ENCODE measurements at places on chromosomes 3 and 15. TPM values are rescaled to one million over a fixed set of nuclear protein-coding genes. Genes with fewer than 3 reads are reported as not detected.

Gene DOCK3
- 107 TPM for total RNA-seq

- no peak for DNase-seq
These were observed 725.5 kb upstream of the ARRDC4 start for GRCh38 chr15:97234851-97235610.

- no peak for DNase-seq
These were observed 79.0 kb upstream of the SELENOK start for GRCh38 chr3:53970661-53971060.

GRCh38 chr3:197580253-197580691 lies 24.5 kb upstream of the BDH1 start:
- DNase-seq, result no peak

DNA sequence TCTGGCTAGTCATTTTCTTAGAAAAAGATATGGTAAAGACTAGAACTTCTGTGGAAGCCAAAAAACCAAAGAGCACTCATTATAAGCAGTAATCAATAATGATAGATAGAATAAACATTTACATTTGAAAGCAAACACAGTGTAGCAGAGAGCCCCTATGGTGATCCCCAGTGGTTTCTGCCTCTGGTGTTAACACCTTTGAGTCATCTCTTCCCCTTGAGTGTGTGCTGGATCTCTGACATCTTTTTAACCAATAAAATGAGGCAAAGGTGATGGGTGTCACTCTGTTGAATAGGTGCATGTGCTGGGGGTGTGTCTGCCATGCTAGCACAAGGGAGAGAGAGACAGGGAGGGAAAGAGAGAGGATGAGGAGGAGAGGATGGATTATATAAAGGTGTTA lies 121.6 kb downstream of the TFG start:
- DNase-seq, result no peak

- DNase-seq, result no peak
These were observed 42.3 kb downstream of the KCNH8 start for GRCh38 chr3:19190602-19191001.

All from dorsolateral prefrontal cortex (tissue), 122 donors.